ENCODE measurements at places on chromosomes 5 and 9. TPM values are rescaled to one million over a fixed set of nuclear protein-coding genes. Genes with fewer than 3 reads are reported as not detected.

- no peak for DNase-seq
Observed at GRCh38 chr9:111815285-111816070, 20.7 kb upstream of the SHOC1 start.

The RXFP3 gene
- polyA plus RNA-seq: not detected

DNA sequence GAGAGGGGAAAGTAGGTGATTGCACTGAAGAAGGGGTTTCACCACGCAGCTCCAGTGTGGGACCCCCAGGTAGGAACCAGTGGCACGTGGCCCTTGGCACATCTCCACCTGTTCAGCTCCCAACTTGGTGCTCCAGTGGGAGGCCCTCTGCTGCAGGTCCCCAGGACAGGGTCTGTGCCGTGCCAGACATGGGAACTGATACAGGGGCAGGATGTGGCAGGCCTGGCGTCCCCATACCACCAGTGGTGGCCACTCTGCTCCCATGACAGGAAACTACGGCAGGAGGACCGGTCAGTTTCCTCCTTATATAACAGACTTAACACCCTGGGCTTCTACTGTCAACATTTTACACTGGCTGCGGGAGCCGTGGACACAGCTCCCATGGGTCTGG lies 67.3 kb downstream of the PSMB7 start:
- no peak for DNase-seq

GRCh38 chr9:111599955-111600343 lies 502 bp upstream of the PTGR1 start:
- no peak for DNase-seq

- DNase-seq: no peak
Observed at GRCh38 chr9:70998962-70999361, 122.5 kb downstream of the TRPM3 start.

DNA sequence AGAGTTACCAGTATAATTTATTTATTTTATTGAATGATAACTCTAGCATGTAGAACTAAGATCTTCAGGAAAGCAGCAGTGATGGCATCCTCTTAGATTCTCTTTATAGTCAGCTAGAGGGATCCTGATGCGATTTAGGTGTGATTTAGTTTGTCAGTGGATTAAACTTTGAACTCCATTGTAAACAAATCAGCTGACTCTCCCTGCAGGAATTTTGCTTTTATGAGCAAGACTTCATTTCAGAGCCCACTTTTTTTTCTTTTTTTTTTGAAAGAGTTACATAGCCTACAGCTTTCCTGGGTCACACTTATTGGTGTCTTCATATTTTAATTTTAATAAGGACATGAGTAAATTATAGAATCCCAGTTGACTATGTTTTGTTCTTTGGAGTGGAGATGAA lies 93.8 kb upstream of the SEMA6A start:
- DNase-seq: no peak

GRCh38 chr5:8701251-8701650 lies 832.3 kb downstream of the MTRR start:
- no peak for DNase-seq

DNA sequence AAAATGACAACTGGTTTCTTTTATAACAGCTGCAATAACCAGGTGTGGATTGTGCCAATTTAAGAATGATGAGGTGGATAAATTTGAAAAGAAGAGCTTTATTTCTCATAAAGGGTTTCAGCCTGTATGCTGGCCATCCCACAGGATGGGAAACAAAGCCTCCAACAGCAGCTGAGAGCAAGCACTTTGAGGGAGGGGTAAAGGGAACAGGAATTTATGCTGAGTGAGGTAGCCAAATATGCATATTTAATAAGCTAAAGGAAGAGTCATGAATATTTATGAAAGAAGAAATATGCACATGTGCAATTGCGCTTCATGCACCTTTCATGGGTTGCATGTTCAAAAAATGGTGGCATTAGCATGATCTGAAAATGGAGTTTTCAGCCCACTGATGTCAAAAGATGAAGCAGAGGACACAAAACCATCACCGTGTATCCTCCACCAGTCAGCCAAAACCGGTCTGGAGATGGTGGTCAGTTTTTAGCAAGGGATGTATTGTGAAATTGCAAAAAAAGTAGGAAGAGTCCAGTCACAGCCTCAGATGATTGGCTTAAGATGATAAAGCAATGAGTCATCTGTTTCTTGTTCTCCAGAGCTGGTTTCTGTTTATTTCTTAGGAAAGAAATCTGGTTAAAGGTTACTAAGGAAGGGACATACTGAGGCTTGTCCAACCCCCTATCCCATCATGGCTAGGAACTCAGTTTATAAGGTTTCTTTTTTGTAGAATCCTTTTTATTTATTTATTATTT lies 47.9 kb downstream of the DEPDC1B start:
- DNase-seq: no peak

DNA sequence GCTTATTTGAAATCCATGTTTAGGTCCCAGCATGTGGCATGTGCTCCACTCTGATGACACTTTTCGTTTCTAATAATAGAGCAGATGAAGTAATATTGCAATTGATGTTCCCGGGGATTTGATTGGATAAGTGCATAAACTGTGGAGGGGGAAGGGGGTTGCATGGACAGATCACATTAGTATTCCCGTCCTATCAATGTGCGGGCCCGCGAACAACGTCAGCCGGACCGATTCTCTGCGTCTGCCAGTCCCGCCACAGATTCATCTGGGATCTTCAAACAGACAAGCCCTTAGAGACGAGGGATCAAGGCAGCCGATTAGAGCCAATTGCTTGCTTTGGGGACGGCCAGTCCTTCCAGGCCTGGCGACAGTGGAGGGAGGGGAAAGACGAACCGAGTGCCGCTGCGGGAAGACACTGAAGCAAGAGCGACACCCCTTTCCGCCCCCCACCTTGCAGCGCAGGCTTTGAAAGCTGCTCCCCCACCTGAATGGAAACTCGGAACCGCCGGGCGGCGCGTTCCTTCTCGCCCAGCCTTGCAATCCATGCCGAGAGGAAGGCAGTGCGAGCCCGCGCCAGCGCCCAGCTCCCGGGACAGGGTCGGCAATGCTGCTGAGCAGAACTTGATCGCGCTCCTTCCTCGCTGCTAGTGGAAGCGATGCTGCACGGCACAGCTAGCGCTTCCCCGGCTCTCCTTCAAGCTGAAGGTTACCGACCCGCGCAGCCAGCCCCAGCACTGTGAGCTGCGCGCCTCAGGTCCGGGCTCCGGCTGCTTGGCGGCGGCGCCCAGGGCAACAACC lies at the start of gene RGS7BP:
TSS of gene RGS7BP (plus strand) at position 247 of the 798 bp plus-strand sequence. CDS start 610 bp downstream, outside the sequence.
- peak; percentile 48 for DNase-seq

DNA sequence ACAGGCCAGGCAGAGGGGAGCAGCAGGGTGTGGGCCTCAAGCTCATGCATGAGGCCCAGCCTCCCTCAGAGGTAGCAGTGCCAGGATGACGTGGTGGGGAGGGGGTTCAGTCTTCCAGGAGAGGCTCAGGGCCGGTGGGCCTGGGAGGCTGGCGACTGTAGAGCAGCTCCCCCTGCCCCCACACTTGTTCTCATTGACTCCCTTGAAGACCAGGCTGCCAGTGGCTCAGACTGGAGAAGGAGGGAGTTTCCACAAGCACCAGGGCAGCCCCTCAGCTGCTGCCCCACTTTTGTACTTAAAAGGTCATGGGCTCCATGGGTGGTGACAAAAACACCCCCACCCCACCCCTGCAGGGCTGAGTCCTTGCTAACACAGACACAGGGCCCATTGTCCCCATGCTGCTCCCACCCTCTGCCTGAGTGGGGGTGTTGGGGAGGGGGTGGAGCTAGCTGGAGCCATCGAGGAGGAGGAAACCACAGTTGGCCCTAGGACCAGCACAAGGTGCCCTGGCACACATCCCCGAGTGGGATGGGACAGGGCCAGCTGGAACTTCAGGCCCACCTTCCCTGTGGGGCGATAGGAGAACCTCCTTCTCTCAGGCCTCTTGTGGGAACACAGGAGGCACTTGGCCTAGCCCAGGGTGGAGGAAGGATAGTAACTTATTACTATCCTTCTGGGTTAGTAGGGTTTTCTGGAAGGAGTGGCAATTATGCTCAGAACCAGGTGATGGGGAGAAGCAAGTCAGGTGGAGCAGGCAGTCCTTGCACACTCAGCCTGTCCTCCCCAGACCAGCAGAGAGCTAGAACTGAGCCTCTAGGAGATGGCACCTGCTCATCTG lies 10.7 kb downstream of the PDLIM4 start:
- no peak for DNase-seq

- DNase-seq: no peak
Observed at GRCh38 chr5:80240368-80240986, 15.4 kb downstream of the SERINC5 start.

The NUDT12 gene
- 24.8 TPM for polyA plus RNA-seq

DNA sequence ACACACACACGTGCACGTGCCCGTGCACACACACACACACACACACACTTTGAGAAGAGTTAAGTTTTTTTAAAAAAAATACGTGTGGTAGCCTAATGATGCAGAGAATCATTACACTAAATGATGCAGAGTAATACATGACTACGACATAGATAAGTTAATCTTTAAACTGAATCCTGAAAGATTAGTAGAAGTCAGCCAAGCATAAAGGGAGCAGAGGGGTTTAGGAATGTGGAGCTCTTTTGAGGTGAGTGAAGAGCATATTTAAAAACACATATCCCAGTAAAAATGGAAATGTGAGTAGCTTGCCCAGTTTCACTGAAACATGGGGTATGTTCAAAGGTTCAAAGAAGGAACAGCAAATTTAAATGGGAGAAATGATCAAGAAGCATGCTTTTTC lies 61.3 kb upstream of the TYRP1 start:
- DNase-seq: no peak

DNA sequence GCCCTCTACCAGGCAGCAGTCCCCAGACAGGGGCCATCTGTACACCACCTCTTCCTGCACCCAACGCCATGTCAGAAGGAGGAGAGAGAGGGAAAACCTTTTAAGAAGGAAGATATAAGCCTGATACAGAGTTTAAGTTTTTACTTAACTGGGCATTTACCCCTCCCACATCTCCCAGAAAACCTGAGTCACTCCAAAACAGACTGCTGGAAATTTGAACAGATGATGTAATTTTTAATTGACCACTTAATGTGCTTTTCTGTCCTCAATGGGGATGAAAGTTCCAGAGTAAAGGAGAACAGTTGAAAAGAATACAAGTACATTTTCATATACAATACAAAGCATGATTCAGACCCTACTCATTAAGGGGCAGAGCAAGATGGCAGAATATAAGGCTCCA lies 63.9 kb downstream of the TTC39B start:
- DNase-seq: no peak

The ANKRD33B gene
- 1.7 TPM for polyA plus RNA-seq

GRCh38 chr9:34456151-34456550 lies 2.2 kb downstream of the FAM219A start:
- DNase-seq: no peak

DNA sequence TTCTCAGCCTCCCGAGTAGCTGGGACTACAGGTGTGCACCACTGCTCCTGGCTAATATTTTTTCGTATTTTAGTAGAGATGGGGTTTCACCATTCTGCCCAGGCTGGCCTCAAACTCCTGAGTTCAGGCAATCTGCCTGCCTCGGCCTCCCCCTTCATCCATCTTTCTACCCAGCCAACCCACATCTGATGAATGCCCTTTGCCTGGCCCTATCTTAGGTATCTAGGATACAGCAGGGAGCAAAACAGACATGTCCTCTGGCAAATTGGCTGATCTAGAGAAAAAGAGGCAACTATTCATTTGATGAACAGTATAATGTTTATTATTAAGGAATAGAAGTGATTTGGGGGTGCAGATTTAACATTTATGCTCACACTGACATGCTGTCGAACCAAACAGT lies 123.0 kb downstream of the TRIO start:
- DNase-seq: no peak

DNA sequence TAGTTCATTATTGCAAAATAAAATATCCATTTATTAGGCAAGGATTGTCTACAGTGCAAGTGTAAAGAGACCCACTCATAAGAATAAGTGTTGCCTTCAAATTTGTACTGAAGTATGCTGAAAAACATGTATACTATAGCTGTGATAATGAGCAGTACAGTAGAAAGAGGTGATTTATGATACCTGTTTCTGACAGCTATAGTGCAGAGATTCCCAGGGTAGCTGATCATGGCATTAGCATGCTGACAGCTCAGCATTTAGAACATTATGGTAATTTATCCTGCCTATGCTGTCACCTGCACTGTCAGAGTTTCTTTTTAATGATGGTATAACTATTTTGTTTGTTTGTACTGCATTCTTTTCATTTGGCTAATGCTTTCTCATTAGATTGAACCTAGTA lies 177.6 kb upstream of the TLX3 start:
- DNase-seq: no peak

DNA sequence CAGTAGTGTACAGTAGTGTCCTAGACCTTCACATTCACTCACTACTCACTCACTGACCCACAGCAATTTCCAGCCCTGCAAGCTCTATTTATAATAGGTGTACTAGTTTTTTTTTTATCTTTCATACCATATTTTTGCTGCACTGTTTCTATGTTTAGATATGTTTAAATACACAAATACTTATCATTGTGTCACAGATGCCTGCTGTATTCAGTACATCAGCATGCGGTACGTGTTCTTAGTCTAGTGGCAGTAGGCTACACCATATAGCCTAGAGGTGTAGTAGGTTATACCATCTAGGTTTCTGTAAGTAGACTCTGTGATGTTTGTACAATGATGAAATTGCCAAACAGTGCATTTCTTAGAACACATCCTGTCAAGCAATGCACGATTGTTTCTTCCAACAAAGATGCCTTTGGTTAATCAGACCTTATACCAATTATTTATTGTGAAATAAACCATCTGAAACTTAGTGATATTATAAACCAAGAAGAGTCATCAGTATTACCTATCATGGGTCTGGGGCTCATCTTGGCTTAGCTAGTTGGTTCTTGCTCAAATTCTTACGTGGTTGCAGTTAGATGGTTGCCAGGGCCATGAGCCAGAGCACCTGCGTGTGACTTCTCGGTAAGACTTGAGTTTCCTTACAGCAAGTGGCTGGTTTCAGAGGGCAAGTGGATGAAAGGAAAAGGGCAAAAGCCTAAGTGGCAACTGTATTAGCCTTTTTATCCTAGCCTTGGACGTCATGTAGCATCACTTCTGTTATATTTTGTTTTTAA lies 41.1 kb downstream of the ERBIN start:
- DNase-seq: no peak

- no peak for DNase-seq
Observed at GRCh38 chr5:1833264-1834021, 32.2 kb downstream of the NDUFS6 start.

DNA sequence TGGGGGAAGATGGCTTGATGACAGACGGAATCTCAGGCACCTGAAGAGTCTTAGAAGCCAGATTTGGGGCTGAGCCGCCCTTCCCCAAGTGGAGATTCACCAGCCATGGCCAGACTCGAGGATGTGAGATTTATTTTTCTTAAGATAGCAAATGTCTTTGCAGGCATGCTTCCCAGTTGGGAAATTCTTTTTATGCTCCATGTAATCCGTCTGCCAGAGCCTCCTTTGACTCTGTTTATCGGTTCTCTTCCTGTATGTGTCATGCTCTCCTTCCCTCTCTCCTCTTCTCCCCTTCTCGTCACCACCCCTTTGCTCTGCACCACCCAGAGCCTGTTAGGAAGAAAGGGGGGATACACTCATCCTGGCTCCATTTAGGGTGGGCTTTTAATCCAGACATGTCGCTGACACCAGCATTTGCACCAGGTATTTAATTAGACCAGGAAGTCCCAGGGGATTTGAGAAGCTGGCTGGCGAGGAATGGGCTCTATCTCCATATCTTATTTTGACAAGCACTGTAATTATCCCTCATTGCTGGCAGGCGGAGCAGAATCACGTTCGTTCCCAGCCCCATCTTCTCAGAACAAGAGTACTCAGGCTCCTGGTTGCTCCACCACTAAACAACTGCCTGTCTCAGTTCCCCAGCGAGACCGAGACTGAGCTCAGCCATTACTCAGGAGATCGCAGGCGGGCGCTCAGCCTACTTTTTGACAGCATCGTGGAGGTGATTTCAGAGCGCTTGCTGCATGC lies 50.9 kb downstream of the KCNIP1 start:
- DNase-seq: no peak
